ENCODE measurements at places on chromosomes 3 and 15.

DNA sequence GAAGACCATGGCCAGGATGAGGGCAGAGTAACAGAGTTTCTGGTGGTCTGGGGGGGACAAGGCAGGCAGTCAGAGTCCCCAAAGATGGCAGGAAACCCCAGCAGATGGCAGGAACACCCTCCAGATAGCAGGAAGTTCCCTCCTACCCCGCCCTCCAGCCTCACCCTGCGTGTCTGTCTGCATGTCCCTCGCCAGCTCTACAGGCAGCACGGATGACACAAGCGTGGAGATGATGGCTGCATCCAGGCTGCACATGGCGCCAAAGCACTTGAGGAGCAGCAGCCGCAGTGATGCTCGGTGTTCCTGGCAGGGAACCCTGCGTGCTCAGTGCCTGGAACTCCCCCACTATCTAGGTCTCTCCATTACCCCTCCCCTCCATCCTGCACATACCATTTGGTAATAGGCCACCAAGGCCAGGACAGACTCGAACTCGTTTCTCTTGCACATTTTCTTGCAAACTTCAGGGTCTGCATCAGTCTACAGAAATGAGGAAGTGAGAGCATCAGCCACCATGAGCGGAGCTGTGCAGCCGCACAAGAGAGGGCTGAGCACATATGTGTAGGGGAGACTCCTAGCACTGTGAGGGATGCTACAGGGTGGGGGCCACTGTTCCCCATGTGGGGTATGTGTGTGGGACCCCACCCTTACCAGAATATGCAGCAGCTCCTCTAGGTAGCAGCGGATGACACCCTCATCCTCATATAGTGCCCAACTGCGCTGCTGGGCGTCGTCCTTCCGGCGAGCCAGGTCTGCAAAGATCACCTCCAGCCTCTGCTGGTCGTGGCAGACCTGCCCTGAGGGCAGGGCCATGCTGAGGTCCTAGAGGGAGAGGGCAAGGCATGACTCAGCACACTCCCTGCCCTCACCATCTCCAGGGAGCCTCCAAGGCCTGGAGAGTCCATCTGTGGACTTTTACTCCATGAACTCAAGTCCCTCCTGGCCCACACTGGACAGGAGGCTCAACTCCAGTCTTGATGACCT lies 6.0 kb downstream of the NCKIPSD start:
- no peak overlapping the region for H3K4me3 ChIP-seq
- peaks cover 66% of the 10 kb centered on the region for H3K36me3 ChIP-seq
- H3K27me3 ChIP-seq, result no peaks in the 10 kb centered on the region
- H3K4me1 ChIP-seq, result peaks cover 12% of the 10 kb centered on the region
- no peak for DNase-seq

- no peak overlapping the region for H3K4me3 ChIP-seq
- H3K4me1 ChIP-seq, result no peaks in the 10 kb centered on the region
- no peaks in the 10 kb centered on the region for H3K27me3 ChIP-seq
- no peak for DNase-seq
Measured at GRCh38 chr3:176971613-176972174, 225.6 kb downstream of the TBL1XR1 start.

- H3K4me3 ChIP-seq, result no peak overlapping the region
- H3K36me3 ChIP-seq, result no peaks in the 10 kb centered on the region
- no peak for DNase-seq
- peaks cover 25% of the 10 kb centered on the region for H3K4me1 ChIP-seq
- no peaks in the 10 kb centered on the region for H3K27me3 ChIP-seq
Measured at GRCh38 chr3:171348121-171348520, 112.1 kb downstream of the TNIK start.

DNA sequence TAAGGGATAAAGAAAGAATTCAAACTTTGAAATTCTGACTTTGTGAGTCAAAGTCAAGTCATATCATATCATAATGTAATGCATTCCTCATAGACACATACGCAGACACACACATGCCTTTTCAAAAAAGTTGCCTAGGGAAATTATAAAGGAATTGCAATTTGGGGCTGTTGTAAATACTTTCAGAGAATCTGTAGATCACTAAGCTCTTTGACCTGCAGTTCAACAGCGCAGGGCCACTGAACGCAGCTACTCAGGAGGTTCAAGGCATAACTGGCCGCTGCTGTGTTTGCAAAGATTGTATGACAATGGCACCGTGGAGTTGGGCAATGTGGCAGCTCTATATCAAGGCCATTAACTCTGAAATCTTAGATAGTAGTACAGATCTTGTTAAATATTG lies 188.4 kb upstream of the THRB start:
- H3K27ac ChIP-seq, result no peak overlapping the region
- no peaks in the 10 kb centered on the region for H3K4me1 ChIP-seq
- H3K27me3 ChIP-seq, result no peaks in the 10 kb centered on the region

DNA sequence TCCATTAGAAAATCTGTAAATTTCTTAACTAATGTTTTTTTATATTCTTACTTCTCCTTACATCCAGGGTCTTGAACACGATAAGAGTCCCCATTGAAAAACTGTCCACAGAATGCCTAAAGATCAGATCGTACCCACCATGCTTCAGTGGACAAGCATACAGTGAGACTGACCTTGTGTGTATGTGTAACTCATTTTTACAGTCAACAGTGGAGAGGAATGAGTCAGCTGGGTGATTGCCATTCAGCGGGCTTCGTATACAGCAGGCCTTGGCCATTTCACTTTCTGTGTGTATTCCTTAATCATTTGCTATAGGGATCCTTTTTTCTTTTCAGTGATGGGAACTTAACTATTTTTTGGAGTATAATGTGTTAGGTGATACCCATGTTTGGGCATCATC lies 10.6 kb downstream of the PARP14 start:
- no peak for DNase-seq
- peak overlapping the region; percentile 83 for H3K27ac ChIP-seq
- no peaks in the 10 kb centered on the region for H3K27me3 ChIP-seq
- no peak overlapping the region for H3K4me3 ChIP-seq
- H3K36me3 ChIP-seq, result peaks cover 52% of the 10 kb centered on the region

- no peaks in the 10 kb centered on the region for H3K36me3 ChIP-seq
- H3K4me3 ChIP-seq, result no peak overlapping the region
- H3K4me1 ChIP-seq, result no peaks in the 10 kb centered on the region
- DNase-seq, result no peak
Measured at GRCh38 chr3:184460276-184460675, 80.4 kb downstream of the CHRD start.

DNA sequence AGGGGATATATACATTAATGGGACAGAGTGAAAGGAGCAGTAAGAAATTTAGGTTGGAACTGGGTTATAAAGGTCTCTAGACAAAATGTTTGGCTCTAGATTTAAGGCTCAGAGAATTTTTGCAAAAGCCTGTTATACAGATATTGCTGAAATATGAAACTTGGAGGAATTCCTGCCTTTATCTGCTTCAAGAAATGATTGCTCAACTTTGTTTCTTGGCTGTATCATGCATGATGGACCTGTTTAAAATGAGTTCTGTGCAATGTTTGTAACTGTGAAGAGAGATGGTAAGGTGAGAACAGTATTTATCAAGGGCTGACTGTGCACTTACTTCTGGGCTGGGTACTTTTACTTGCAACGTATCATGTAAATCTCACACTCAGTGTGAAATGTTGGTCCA lies 3.3 kb downstream of the CRYBG3 start:
- H3K4me1 ChIP-seq, result no peaks in the 10 kb centered on the region
- no peaks in the 10 kb centered on the region for H3K36me3 ChIP-seq
- H3K4me3 ChIP-seq, result no peak overlapping the region
- H3K27me3 ChIP-seq, result no peaks in the 10 kb centered on the region

DNA sequence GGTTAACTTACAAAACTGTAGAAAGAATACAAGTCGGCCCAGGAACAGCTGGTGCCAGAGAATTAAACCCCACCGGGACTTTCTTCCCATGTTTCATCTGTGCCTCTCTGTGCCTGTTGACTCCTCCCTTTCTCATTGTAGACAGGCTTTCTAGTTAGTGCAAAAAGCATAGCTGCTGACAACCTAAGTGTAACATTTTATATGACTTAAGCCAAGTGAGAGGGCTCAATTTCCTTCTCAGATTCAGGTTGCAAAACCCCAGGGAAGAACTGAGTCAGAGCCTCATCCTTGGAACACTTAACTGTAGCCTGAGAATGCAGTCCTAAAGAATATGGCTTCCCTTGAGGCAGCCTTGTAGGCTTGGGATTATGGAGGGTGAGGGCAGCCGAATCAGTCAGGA lies 302.5 kb upstream of the AZI2 start:
- H3K4me3 ChIP-seq, result no peak overlapping the region
- no peak overlapping the region for H3K27ac ChIP-seq
- no peaks in the 10 kb centered on the region for H3K4me1 ChIP-seq
- DNase-seq, result no peak
- no peaks in the 10 kb centered on the region for H3K27me3 ChIP-seq
- no peaks in the 10 kb centered on the region for H3K36me3 ChIP-seq

- H3K4me1 ChIP-seq, result no peaks in the 10 kb centered on the region
- no peaks in the 10 kb centered on the region for H3K27me3 ChIP-seq
- DNase-seq, result peak; percentile 2
- H3K36me3 ChIP-seq, result no peaks in the 10 kb centered on the region
- H3K27ac ChIP-seq, result no peak overlapping the region
Measured at GRCh38 chr15:94524565-94524964, 293.2 kb downstream of the MCTP2 start.

GRCh38 chr3:23036728-23037127 lies 166.4 kb upstream of the UBE2E2 start:
- no peak overlapping the region for H3K4me3 ChIP-seq
- DNase-seq, result no peak
- H3K36me3 ChIP-seq, result no peaks in the 10 kb centered on the region
- no peaks in the 10 kb centered on the region for H3K4me1 ChIP-seq
- no peak overlapping the region for H3K27ac ChIP-seq
- H3K27me3 ChIP-seq, result no peaks in the 10 kb centered on the region

- H3K4me3 ChIP-seq, result no peak overlapping the region
- no peak for DNase-seq
- H3K27ac ChIP-seq, result no peak overlapping the region
- no peaks in the 10 kb centered on the region for H3K36me3 ChIP-seq
Measured at GRCh38 chr3:50853936-50854335, 179.2 kb downstream of the DOCK3 start.
